ENCODE measurements at places on chromosomes 7 and 10.

DNA sequence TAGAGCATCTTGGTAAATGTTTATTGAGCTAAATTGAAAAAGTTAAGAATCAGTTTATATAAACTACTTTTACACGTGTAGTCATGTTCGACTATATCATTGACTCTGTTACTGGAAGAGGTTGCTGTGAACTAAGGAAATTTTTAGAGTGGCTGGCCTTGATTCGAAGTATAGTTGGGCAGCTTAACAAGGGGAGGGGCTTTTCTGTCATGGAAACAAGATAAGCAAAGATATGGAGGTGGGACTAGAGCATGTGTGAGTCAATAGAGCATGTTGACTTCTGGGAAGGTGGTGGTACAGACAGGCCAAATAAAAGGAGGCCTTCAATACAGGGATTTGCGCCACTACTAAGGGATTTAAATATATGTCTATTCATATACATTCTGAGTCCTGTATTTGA, 7.6 kb downstream of the ATP5F1C start:
- no peak for DNase-seq

DNA sequence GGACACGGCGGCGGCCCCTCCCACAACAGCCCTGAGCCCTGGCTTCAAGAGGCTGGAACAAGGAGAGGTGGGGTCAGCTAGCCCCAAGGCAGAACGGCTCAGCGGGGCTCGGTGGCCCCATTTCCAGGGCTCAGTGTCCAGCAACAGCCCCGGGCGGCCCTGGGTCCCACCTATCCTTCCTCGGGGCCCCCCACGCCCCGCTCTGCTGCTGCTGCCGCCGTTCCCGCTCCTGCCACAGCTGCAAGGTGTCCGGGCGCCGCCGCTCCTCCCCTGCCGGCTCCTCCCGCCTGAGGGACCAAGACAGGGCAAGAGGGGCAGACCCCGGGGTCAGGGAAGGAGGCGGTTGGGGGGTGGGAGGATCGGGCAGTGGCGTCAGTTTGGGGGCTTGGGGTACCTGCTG, 3.4 kb upstream of the SAP25 start:
- no peak for DNase-seq

DNA sequence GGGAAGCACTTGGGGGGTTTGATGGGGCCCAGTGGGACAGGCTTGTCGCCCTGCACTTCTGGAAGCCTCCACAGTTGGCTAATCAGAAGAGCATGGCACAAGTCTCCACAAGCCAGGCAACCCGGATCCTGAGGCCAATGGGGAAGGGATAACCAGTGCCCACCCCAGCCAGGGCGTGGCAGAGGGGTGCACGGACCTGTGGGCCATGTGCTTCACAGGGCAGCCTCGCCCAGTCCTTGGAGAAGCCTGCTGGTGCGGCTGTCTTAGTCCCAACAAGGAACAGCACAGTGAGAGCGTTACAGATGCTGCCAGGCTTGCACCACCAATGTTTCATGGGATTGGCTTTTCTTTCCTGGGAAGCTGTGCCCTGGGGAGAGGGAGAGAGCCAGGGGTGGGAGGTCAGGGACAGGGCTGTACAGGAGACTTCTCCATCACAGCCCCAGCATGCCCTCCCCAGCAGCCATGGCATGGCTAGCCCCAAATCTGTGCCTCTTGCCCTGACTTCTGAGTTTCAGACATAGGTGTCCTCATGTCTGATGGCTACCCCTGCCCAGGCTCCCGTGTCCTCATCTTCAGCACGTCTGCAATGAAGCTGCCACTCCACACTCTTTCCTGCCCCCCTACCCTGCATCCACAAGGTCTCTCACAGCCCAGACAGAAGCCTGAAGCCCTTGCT, 116.0 kb downstream of the PTPN20 start:
- no peak for DNase-seq

DNA sequence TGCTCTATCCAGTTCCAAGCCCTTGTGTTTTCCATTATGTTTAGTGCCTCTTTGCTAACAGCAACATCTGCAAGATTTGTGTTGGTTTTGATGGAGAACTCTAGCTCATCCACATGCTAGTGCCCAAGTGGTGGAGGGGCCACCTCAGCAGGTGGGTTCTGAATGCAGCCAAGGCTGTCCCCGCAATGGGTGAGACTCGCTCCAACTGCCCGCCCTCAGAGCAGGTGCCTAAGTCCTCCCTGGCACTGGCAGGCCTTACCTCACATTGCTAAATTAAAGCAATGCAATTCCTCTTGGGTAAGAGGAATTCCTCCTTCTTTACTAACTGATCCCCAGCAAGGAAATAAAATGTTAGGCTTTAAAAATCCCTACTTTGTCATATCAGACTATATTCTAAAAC, 146.8 kb downstream of the ADCY1 start:
- DNase-seq = no peak

- no peak for DNase-seq
Observed at GRCh38 chr7:13777242-13777641, 212.2 kb downstream of the ETV1 start.

DNA sequence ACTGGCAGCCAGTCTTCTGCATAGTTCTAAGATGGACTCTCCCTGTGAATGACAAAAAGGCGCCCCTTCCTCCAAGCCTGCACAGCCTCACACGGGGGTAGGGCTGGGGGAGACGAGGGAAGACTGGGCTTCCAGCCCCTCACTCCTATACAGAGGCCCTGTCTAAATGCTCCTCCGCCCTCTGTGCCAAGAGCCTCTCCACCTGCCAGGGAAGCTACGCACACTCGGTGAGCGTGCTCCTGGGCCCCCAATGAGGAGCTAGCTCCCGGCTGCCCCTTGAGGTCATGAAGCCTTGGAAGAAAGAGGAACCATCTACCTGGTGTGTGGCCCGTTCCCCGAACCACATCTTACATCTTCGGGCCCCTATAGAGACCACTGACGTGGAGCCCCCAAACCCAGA, 54.8 kb downstream of the CRTAC1 start:
- DNase-seq = no peak

GRCh38 chr10:55410415-55410885, 609.4 kb upstream of the PCDH15 start:
- DNase-seq = peak; percentile 30

DNA sequence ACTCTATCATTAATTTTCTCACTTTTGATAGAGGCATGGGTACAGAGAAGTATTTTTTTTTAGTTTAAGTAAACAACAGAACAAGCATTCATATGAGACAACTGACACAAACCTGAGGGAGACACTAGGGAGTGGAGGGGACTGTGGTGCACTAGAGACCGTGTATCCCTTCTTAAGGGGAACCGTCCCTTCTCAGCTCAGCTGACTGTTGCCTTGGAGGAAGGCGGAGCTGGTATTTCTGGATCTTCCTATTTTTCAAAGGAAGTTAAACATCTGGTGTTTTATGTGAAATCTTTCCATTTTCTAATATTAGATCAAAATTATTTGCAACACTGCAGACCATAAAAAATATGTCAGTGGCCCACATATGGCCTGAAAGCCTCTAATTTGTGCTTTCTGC, 113.6 kb upstream of the MACROH2A2 start:
- no peak for DNase-seq

- no peak for DNase-seq
Observed at GRCh38 chr7:108132551-108133265, 2.5 kb upstream of the LAMB4 start.

GRCh38 chr7:133853706-133854276, 273.3 kb upstream of the LRGUK start:
- peak; percentile 22 for DNase-seq

DNA sequence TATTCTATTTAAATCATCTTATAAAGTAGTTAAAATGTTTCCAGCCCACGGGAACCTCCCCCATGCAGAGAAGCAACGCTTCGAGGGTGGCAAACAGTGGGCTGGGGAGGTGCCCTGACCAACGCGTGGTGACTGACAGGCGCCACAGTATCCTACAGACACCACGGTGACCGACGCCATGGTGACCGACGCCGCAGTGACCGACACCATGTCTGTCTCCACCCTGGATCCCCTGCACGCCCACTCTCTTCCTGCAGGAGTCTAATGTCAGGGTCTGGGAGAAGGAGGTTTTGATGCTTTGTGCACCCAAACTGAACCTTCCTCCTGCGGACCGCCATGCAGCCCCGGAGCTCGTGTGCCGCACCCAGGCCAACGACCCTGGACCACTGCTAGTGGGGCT, 464.4 kb downstream of the PTPRN2 start:
- no peak for DNase-seq

GRCh38 chr7:101936223-101936610, 118.8 kb downstream of the CUX1 start:
- no peak for DNase-seq

DNA sequence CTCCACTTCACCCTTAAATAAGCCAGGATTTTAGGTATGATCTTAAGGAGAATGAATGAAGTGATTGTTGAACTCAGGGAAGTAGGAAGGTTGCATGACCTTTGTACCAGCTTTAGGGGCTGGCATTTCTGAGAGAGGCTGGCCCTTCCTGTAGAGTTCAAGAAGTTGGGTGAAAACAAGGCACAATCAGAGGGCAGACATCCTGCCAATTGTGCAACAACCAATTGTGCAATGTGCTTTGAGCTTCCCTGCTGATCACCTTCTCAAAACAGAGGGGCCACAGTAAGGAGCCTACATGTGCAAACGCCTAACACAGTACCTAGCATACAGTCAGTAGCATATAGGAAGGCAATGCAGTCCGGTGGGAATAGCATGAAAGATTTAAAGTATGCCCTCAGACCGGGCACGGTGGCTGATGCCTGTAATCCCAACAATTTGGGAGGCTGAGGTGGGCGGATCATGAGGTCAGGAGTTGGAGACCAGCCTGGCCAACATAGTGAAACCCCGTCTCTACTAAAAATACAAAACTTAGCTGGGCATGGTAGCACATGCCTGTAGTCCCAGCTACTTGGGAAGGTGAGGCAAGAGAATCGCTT, 5.4 kb downstream of the CPVL start:
- no peak for DNase-seq

- DNase-seq = no peak
Observed at GRCh38 chr7:150586068-150586784, 19.0 kb downstream of the GIMAP4 start.

DNA sequence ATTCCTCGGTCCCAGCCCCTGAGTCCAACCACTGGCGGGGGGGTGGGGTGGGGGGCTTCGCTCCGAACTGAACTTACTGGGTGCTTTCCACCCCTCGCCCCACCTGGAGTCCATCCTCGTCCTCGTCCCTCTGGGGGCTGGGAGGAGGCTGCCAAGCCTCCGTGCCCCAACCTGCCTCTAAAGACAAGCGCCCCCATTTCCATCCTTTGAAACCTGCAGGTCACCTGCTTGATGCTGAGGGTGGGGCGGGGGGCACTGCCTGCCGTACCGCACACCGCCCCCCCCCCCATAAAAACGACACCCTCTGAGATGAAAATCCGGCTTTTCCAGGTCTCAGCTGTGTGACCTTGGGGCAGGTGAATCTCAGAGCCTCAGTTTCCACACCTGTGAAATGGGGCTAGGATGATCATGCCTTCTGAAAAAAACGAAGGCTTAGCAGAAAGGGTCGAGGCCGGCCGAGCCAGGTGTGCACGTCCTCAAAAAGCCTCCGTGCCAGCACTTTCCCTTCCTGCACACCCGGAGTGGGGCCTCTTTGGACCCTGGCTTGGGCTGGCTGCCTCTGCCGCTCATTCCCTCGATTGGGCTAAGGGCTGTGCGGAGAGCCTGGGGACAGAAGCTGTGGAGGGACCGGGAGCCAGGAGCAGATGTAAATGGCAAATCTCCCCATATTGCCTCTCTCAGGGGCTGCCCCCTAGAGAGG, 967 bp downstream of the ELFN1 start:
- no peak for DNase-seq

- DNase-seq = no peak
Observed at GRCh38 chr7:28136420-28136819, 44.2 kb downstream of the JAZF1 start.

DNA sequence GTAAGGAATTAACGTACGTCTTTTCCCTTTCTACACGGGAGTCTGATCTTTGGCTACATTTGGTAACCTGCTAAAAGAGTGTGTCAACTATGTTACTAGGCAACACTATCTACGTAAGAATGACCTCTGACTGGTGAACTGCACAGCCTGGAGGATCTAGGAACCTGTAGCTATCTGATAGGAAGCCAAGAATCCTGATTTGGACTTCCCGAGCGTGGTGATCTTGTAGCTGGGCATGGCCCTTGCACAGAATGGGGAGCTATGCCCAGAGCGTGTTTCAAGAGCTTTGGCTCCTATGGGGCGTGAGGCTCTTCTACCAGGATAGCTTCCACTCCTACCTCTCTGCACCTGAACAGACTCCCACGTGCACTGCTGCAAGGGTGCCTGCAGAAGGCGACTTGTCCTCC, 157.5 kb downstream of the TAX1BP1 start:
- no peak for DNase-seq

DNA sequence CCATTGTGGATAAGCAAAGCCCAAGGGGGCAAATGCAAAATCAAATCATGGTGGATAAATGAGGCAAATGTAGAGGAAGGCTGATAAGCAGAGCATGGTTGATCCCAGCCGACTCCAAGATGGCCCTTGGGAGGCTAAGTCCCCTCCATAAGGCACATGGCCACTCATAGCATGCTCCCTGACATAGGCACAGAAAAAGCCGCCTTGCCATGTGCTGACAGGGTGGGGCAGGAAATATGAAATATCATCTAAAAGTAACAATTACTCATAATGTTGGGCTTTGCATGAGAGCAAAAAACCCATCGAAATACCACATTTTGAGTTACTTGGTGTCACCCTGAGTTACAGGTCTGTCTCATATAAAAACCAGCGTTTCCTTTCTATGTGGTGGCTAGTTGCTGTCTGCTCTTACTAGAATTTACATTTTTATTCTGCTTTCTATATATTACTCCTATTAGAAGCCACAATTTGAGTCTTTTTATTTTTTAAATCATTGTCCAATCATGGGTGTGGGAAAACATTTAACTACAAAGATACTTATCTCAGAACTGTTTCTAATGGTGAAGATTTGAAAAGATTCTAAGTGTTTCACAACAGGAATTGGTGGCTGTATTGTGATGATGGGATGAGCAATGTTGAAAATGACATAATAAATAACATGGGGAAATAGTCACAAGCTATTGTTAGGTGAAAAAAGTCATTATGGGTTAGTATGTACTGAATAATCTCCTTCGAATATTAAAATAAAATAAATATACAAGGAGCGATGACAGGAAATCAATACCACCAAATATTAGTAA, 102.7 kb downstream of the CUBN start:
- DNase-seq = no peak

DNA sequence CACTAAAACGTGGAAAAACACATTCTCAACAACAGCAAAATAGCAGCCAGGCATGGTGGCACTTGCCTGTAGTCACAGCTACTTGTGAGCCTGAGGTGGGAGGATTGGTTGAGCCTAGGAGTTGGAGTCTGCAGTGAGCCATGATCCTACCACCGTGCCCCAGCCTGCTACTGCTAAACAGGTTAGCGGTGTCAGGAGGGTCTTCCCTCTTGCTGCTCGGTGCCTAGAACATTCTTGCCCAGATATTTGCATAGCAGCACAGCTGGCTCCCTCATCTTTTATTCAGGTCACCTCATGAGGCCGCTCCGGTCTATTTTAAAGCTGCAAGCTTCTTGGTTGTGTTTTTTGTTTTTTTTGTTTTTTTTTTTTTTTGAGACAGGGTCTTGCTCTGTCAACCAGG, 2.9 kb upstream of the RABGEF1 start:
- DNase-seq = no peak

GRCh38 chr7:34659472-34660075, 1.6 kb downstream of the NPSR1 start:
- DNase-seq = no peak

All from NCI-H1930 (cell line).